ENCODE measurements at places on chromosomes 6 and 20.

DNA sequence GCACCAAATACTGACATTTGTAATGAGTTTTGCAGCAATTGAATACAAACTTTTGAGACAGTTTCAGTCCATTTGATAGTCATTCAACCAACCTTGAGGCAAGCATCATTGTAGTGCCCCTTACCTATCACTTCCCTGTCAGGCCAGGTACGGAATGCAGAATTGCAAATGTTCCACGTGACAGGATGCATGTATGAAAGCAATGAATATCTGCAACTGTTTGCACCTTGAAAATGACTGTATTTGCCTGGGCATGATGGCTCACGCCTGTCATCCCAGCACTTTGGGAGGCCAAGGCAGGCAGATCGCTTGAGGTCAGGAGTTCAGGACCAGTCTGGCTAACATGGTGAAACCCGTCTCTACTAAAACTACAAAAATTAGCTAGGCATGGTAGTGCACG lies 146.0 kb upstream of the SCGN start:
- DNase-seq: no peak

DNA sequence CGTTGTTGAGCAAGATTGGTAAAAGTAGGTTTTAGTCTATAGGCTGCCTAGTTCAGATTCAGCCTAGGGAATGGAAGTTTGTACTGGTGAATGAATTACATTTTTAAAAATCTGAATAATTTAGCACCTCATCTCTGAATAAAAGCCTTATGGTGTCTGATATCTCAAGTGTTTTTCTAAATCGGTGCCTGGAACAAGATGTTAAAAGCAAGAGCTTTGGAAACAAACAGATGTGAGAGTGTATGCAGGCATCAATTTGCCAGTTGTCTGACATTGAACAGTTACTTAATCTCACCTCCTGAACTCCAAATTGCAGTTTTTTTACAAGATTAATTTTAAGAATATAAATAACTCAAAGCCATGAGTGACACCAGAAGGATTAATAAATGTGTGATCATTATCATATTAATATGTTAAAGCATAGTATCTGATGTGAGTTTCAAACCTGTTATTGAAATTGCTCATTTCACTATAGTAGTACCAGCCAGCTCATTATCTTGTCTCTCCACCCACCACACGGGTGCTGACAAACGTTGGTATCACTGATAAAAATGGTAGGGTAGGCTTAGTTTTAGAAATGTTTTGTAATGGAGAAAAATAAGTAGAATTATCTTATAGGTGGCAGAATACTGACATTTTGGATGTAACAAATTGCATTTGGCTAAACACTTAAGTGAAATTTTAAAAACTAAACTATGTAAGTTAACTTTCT lies 157.3 kb downstream of the FAM83B start:
- no peak for DNase-seq

- no peak for DNase-seq
These were observed 41.9 kb upstream of the PKIB start for GRCh38 chr6:122568350-122568749.

DNA sequence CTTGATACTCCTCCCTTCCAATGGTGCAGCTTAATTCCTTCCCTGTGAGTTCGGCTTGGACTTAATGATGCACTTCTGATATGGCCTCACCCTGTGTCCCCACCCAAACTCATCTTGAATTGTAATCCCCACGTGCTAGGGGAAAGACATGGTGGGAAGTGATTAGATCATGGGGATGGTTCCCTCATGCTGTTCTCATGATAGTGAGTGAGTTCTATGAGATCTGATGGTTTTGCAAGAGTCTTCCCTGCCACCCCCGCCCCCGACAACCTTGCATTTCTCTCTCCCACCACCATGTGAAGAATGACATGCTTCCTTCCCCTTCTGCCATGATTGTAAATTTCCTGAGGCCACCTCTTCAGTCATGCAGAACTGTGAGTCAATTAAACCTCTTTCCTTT lies 50.3 kb upstream of the HLA-G start:
- no peak for DNase-seq

GRCh38 chr6:37048851-37049757 lies 43.6 kb downstream of the FGD2 start:
- no peak for DNase-seq

DNA sequence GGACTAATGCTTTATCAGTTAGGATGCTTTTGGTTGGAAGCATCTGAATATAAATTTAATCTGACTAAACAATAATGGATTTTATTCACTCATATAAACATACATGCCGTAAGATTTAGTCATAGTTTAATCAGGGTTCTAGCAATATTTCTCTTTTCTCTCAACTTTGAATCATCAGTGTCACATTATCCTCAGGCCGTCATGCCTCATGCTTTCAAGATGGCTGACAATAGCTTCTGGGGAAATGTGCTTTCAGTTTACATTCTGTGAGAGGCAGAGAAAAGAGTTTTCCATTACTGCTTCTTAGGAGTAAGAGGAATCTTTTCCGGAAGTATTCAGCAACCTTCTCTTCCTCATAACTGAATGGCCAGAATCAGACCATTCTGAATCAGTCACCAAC lies 162.2 kb downstream of the GJA1 start:
- no peak for DNase-seq

DNA sequence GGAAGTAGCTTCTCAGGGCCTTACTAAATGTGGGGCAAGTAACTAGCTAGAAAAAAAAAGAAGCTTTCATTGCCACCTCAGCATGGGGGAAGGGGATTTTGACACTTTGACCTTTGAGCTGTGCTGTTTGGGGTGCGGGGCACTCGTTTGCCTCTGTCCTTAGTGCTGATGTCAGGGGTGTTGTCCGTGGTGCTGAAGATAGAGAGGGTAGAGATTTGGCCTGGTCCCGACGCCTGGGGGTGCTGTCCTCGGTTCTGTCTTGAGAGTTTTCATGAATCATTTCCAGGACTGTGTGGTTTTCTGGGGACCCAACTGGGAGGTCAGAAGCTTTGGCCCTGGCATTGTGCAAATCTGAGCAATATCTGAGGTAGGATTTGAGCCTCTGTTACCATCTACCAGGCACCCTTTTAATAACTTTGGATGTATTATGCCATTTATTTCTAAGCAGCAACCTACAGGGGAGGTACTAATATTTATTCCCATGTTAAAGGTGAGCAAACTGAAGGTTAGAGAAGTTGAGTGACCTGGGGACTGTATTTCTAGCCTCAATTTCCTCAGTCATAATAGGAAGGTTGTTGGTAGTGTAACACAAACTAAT lies 78.0 kb downstream of the DLGAP4 start:
- no peak for DNase-seq

- peak; percentile 93 for DNase-seq
These were observed at the start of gene ACAT2 for GRCh38 chr6:159761873-159762680. Gene ACAT2 (plus strand): TSS chr6:159762045. CDS start chr6:159762088, 43 bp downstream.

DNA sequence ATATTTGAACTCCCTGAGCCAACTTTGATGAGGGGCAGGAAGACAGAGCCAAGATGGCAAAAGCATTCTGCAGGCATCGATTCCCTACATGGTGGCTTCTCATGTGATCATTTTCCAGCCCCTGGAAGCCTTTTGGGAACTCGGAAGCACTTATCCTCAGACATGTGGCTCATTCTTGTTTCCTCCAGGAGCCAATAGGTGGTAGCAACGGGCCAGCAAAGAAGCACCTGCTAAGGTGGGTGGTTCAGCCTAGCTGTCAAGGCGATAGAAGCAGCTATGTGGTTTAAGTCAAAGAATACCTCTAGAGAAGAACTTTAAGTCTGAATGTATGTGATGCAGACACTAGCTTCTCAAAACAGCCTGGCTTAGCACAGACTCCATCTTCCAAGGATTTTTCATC lies 64.9 kb upstream of the PAX1 start:
- peak; percentile 9 for DNase-seq

- no peak for DNase-seq
These were observed 8.4 kb downstream of the CCDC167 start for GRCh38 chr6:37491171-37491829.

DNA sequence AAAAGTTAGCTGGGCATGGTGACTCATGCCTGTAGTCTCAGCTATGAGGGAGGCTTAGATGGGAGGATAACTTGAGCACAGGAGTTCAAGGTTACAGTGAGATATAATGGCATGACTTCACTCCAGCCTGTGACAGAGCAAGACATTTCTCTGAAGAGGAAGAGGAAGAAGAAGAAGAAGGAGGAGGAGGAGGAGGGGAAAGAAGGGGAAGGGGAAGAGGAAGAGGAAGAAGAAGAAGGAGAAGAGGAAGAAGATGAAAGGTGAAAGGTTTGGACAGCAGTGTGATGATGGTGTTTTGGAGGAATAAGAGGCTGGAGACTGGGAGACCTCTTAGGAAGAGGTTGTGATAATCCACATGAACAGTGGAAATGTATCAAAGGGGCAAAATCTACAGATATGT lies 410.7 kb upstream of the JAG1 start:
- DNase-seq: no peak

DNA sequence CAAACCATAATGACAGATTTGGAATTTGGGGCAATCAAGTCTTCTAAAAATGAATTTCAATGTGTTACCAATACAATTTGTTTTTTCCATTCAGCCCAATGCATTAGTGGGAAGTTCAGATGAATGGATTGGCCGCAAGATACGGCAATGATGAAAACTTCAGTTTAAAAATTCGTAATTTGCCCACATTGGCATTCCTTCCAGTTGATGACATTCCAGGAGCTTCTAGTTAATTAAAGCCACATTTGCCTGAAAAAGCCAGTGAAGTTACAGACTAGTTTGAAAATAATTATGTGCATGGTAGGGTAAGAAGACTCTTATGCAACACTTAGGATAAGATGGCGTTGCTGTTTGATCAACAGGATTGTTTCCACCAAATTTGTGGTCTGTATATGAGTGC lies 46.2 kb downstream of the NHLRC1 start:
- no peak for DNase-seq

DNA sequence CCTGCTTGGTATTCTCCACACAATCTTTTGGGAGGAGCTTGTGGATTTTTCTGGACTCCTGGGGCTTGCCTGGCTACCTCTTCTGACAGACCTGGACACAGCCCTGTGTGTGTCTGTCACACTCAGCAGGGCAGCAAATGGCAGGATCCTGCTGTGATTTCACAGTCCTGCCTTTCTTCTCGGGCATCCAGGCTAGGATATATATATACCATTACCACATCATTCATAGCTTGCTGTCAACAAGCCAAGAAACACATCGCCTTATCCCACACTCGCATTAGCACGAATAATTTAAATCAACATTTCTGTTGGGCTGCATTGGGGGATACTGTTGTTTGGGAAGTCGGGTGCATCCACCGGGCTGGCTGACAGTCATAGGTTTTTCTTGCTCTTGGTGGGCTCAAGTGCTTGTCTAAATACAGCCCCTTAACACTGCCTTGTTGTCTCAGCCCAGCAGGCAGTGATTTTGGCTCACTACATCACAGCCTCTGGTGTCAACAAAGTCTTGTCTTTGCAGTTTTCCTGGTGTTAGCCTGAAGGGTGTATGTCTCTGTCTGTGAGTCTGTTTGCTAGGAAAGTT lies 154.9 kb upstream of the FERMT1 start:
- no peak for DNase-seq

GRCh38 chr6:37347670-37348111 lies 6.1 kb upstream of the RNF8 start:
- DNase-seq: no peak

- DNase-seq: no peak
These were observed 82.4 kb downstream of the VEGFA start for GRCh38 chr6:43852350-43852864.

DNA sequence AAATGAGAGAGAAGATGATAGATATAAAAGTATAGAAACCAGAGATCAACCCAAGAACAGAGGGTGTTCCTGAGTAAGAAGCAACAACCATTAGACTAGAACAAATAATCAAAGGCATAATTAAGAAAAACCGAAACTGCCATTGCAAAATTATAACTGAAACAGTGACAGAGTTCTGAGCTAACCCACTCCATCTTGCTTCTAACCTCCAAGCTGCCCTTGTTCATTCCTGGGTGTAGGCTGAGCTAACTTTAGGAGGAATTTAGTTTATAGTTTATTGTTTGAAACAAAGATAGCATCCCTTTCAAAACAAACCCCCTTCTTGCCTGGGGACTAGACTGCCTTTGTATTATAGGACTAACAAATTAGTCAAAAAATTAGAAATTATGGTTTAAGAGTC lies 56.1 kb upstream of the PRND start:
- no peak for DNase-seq

GRCh38 chr20:63554361-63555278 lies 661 bp downstream of the FNDC11 start:
- DNase-seq: no peak

GRCh38 chr6:33869826-33870423 lies 66.1 kb upstream of the MLN start:
- DNase-seq: no peak

- DNase-seq: no peak
These were observed 42.5 kb upstream of the BMP5 start for GRCh38 chr6:55917751-55918415.

DNA sequence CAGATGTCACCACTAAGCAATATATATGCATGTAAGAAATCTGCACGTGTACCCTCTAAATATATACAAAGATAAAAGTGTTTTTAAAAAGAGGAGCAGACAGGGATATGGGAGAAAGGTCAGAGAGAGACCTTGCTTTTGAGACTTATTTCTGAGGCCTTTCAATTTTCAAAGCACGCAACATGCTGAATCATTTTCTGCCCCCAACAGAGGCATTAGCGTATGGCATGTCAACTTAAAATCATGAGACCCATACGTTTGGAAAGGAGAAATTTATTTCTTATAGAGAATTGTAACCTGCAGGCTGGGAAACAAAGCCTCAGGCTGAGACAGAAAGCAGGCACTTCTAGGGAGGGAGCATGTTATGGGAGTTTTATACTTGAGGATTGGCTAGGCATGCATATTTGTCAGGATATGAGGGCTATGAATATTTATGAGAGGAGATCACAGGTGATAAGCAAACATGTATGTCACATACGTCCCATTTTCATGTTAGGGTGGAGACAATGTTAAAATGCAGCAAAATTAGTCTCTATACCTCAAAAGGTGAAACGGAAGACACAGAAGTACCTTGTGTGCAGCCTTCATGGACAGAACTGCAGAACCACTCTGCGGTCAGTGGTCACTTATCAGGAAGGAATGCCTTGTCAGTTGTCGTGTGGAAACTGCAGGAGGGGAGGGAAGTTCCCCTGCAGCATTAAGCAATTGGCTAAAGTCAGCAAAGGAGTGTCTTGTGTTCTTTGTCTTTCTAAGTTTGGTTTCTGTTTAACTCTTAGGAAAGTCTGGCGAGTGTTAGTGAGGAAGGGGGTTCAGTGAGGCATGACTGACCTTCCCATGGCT lies 6.3 kb upstream of the GABRR2 start:
- DNase-seq: no peak

- no peak for DNase-seq
These were observed 7.0 kb downstream of the SERAC1 start for GRCh38 chr6:158160932-158161539.

GRCh38 chr6:32163559-32164258 lies 686 bp upstream of the EGFL8 start:
- DNase-seq: no peak

GRCh38 chr6:110492584-110492983 lies 16.2 kb upstream of the SLC22A16 start:
- no peak for DNase-seq

- DNase-seq: no peak
These were observed 4.2 kb downstream of the IL17A start for GRCh38 chr6:52190409-52190808.

Data from LoVo (cell line).